ENCODE measurements at places on chromosomes 12 and 14.
A peak's percentile ranks its signal among the peaks of the same experiment; 100 is the strongest.

GRCh38 chr12:28591831-28592230 lies 401.6 kb downstream of the CCDC91 start:
- DNase-seq, result no peak

DNA sequence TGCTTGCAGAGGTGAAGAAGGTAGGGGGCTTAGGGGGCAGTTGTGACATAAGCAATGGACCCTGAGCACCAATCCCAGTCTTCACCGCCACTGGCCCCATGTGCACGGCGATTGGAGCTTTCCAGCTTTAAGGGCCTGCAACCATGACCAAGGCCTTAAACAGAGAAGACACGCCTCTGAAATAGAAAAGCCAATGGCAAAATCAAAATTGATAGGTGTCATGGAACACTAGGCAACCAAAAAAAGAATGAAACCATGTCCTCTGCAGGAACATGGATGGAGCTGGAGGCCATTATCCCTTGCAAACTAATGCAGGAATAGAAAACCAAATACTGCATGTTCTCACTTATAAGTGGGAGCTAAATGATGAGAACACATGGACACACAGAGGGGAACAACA lies 146.3 kb downstream of the SCARB1 start:
- DNase-seq, result no peak

- no peak for DNase-seq
Observed at GRCh38 chr12:118023301-118023860, 6.9 kb downstream of the RFC5 start.

GRCh38 chr14:68784226-68784910 lies 8.5 kb downstream of the ZFP36L1 start:
- no peak for DNase-seq

- DNase-seq, result no peak
Observed at GRCh38 chr14:95211721-95212504, 54.6 kb upstream of the DICER1 start.

GRCh38 chr12:125149160-125150108 lies 84.2 kb downstream of the AACS start:
- DNase-seq, result no peak

GRCh38 chr14:52131640-52132320 lies 62.9 kb upstream of the NID2 start:
- DNase-seq, result peak; percentile 65

GRCh38 chr12:39763071-39763889 lies 143.7 kb upstream of the ABCD2 start:
- no peak for DNase-seq

GRCh38 chr14:53840444-53840843 lies 116.2 kb downstream of the BMP4 start:
- no peak for DNase-seq

- DNase-seq, result peak; percentile 43
Observed at GRCh38 chr14:35402323-35403113, 2.0 kb downstream of the NFKBIA start.

Measured in erythroblast (primary cell).